Left renal cortex interstitium (tissue), 4 donors: ENCODE measurements at places on chromosomes 2 and 18.

- no peak for DNase-seq
Measured at GRCh38 chr2:226378753-226379705, 420.6 kb downstream of the IRS1 start.

- DNase-seq: peak; percentile 34
Measured at GRCh38 chr2:129296806-129297205, 682.7 kb upstream of the RAB6C start.

GRCh38 chr2:207787800-207788199 lies 18.1 kb upstream of the FZD5 start:
- no peak for DNase-seq

GRCh38 chr2:226673314-226673723 lies 126.3 kb downstream of the IRS1 start:
- DNase-seq: no peak

- DNase-seq: no peak
Measured at GRCh38 chr2:27897717-27898116, 7.2 kb downstream of the BABAM2 start.

DNA sequence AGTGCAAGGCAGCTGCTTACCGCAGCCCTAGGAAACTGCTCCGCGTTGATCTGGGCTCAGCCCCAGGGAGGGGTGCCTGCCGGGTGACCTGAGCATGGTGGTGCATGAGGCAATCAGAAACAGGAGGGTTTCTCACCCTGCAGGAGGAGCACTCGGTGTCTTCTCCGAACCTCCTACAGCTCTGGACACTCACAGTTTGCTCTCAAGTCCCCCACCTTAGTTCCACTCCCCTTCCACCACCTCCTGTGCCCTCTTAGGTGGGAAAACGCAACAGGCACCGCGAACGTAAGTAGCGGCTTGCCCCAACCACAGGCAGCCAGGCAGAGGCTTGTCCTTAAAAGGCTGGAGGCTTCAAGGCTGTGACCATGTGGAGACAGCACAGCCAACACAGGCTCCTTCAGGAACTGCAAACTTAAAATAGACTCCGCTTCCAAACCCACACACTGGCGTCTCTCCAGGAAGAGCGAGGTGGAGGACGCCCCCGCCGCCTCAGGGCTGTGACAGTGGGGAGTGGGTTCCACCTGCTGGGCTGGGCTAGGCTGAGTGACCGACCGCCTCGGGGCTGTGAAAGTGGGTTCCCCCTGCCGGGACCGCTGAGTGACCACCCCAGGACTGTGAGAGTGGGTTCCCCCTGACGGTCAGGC lies 71.6 kb downstream of the NDUFA10 start:
- DNase-seq: no peak

- no peak for DNase-seq
Measured at GRCh38 chr2:121171625-121172119, 113.3 kb downstream of the TFCP2L1 start.

GRCh38 chr2:57892920-57893319 lies 153.7 kb upstream of the VRK2 start:
- no peak for DNase-seq

DNA sequence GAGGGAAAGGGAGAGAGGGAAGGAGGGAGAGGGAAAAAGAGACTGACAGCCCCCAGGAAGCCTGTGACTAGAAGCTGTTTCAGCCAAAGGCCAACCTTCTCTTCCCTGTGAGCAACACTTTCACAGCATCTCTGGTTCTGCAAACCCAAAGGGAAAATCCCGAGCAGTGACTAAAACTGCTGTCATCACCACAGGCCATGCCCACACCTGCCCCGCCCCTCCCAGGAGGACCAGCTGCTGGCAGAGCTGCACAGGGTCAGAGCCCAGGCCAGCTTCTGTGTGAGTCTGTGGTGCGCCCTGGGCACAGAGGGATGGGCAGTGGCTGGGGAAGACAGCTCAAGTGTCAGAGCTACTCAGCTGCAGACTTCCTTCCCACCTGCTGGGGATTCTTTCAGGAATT lies 64.9 kb upstream of the OTOS start:
- no peak for DNase-seq

GRCh38 chr2:239762655-239763269 lies 262.4 kb downstream of the NDUFA10 start:
- no peak for DNase-seq

DNA sequence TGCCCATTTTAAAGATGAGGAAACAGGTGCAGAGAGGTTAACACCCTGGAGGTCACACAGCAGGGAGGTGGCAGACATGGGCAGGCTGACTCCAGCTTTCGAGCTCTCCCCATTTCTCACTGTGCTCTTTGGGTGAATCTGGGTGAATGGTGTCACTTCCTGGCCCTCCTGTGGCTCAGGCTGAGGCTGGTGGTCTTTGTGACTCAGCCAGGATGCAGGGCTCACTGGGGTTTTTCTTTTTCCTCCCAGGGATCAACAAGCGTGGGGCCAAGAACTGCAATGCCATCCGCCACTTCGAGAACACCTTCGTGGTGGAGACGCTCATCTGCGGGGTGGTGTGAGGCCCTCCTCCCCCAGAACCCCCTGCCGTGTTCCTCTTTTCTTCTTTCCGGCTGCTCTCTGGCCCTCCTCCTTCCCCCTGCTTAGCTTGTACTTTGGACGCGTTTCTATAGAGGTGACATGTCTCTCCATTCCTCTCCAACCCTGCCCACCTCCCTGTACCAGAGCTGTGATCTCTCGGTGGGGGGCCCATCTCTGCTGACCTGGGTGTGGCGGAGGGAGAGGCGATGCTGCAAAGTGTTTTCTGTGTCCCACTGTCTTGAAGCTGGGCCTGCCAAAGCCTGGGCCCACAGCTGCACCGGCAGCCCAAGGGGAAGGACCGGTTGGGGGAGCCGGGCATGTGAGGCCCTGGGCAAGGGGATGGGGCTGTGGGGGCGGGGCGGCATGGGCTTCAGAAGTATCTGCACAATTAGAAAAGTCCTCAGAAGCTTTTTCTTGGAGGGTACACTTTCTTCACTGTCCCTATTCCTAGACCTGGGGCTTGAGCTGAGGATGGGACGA lies 13.2 kb downstream of the ITM2C start:
- DNase-seq: no peak
